ENCODE measurements at places on chromosomes 2 and 18.
A peak's percentile ranks its signal among the peaks of the same experiment; 100 is the strongest.

GRCh38 chr2:62297624-62298010 lies 101.7 kb downstream of the B3GNT2 start:
- DNase-seq: peak; percentile 26

DNA sequence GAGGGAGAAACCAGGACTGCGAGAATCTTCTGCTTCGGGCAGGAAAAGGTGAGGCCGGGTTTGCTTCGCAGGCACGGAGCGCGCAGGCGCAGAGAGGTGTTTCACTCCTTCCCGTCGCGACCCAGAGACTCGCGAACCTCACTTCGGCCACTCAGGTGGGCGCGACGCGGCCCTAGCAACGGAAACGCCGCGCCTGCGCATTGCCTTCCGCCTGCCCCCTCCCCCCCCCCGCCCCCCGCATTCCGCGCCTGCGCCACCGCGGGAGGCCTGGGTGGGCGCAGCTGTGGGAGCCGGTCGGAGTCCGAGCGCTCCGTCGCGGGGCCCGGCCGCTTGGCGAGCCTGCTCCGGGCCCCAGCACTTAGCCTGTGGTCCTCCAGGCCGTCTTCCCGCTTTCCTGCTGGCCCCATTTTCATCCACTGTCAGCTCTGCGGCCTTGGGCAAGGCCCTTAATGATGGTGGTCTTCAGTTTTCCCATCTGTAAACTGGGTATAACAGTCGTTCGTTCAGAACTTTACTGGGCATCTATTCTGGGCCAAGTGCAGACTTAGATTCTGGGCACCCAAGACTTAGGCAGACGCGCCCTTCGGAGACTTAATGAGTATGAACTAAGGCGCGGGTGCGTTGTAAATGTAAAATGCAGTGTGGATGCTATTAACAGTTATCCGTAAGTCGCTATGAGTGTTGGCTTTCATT lies 62.1 kb upstream of the ACKR3 start:
- peak; percentile 56 for DNase-seq

DNA sequence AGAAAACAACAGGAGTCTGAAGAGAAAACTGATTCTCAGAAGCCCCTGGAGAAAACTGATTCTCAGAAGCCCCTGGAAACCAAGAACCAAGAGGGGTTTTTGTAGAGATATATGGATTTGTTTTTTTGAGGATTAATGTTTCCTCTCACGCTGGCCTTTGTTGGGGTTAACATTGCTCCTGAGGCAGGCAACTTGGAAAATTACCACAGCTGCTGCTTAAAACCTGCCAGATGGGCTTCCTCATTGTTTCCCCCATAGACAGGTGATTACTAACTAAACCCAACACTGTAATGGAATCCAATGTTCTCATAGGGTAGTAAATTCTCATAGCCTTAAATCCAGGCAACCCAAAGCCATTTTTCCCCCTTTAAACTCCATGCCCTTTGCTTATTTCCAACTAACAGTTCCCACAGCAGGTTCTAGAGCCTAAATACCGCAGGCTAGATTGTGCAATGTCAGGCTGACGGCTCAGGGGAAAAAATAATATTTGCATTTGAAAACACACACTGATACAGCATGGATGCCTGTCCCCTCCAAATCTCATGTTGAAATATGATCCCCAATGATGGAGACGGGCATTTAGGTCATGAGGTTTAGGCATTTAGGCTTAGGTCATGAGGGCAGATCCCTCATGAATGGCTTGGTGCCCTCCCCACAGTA lies 272.3 kb upstream of the PKDCC start:
- no peak for DNase-seq

DNA sequence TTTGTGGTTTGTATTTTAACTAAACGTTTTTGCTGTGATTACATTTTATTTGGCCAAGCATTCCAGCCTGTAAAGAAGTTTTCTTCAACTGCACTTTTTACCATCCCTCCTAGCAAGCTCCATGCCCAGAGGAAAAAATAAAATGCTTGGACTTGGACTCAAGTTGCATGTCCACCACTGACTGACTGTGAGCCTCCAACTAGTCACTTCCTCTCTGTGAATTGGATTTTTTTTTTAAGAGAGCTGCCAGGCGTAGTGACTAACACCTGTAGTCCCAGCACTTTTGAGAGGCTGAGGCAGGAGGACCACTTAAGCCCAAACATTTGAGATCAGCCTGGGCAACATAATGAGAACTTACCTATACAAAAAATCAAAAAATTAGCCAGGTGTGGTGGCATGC lies 1185.2 kb upstream of the PIK3C3 start:
- DNase-seq: peak; percentile 62

DNA sequence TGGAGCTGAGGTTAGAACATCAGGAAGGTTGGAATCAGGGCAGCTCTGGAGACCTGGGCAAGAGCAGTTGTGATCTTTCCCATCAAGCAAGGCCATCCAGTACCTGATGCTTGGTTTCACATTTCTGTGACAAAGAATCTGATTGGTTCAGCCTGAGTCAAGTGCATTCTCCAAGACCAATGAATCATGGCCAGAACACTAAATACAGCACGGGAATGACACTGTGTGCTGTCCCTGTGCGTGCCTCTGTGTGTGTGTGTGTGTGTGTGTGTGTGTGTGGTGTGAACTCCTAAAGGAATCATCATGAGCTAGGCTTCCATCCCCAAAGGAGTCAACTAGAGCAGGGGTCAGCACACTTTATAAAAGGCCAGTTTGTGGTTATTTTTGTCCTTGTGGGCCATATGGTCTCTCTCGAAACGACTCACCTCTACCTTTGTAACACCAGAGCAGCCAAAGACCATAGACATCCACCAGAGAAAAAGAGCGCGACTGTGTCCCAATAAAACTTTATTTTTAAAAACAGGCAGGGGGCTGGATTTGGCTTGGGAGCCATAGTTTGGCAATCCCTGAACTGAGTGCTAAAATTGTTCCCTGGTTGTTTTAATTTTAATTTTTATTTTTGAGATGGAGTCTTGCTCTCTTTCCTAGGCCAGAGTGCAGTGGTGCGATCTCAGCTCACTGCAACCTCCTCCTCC lies 99.7 kb downstream of the INHBB start:
- DNase-seq: peak; percentile 51

DNA sequence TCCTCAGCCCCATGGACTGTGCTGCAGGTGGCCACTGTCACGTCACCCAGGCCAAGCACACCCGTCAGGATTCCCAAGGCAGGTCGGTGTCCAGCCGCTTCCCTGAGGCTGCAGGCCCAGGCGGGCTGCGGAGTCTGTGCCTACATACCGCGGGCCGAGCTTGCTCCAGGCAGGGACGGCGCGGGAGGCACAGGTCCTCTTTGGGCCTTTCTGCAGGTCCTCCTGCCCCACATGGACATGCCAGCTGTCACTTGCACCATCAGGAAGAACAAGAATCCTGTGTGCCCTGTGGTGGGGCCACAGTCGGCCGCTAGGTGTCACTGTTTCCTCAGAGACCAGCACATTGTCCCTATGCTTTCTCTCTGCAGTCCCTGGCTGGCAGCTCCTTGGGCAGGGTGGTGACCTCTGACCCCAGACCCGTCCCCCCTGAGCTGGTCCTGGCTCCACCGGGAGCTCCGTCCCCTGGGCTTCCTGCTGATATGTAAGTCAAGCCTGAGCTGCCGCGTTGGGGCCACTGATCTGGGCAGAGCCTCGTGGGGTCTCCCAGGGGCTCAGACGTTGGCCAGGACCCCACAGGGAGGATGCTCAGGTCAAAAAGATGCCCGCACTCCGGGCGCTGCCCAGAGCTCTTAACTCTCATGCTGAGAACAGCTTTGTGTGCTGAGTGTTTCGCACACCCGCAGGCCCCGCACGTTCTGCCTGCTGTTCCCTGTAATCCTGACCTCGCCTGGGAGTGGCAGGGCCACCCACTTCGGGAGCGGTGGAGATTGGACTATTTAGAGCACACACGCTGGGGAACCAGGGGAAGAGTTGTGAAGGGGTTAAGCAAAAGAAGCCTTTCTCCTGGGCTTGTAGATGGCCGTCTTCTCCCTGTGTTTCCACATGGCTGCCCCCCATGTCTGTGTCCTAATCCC lies 17.3 kb upstream of the AGXT start:
- DNase-seq: peak; percentile 52

GRCh38 chr2:172836347-172836821 lies 100.7 kb downstream of the RAPGEF4 start:
- DNase-seq: peak; percentile 95

- peak; percentile 68 for DNase-seq
These were observed 9.3 kb upstream of the PTMA start for GRCh38 chr2:231699006-231699405.

DNA sequence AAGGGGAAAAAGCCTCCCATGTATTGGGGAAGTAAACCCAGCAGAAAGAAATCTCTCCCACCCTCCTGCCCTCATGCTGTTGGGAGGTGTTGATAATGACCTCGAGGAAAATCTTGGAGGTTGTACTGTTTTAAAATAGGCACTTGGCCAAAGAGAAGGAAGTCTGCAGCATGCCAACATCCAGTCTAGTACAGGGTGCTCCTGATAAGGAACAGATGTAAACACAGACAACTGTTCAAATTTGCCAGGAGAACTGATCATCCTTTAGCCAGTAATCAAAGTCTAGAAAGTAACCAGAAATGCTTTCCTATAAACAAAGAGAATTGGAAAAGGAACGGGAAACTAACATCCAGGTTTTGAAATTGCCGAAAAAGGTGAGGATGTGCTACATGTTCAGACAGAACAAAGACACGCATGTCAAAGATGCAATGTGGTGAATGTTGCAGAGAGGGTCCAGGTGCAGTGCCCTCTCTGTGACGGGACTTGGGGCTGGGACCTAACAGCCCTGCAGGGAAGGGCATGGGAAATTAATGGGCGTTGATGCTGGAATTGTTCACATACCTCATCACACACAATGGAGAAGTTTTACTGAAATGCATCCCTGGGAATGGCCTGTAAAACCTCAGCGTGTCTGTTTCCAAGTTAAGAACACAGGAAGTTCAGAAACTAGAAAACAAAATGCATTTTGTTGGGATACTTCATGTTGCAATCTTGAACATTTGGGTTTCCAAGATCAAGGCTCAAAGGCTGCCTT lies 125.7 kb upstream of the RND3 start:
- DNase-seq: no peak

DNA sequence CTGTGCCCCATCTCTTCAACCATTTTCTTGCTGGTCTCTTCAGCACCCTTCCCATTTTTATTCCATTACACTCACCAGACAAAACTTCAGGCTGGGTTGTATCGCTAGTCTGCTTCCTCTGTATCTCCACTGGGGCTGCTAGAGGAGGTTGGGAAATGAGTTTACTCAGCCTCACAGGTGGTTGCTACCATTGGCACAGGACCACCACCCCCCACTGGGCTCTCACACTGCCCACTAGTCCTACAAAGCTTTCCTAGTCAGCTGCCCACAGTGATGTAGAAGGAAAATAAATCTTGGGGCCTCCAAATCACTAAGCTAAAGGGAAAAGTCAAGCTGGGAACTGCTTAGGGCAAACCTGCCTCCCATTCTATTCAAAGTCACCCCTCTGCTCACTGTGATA lies 12.3 kb upstream of the IL1B start:
- no peak for DNase-seq

DNA sequence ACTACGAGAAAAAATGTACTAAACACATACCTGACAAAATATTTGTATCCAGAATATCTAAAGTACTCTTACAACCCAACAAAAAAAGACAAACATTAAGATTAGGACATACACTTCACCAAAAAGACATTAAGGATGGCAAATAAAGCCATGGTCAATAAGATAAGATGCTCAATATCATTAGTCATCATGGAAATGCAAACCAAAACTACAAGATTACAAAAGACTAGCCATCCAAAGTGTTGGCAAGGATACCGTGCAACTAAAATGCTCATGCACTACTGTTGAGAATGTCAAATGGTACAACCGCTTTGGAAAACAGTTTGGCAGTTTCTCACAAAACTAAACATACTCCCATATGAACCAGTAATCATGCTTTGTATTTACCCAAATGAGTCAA lies 29.7 kb downstream of the MAP3K2 start:
- DNase-seq: peak; percentile 16

DNA sequence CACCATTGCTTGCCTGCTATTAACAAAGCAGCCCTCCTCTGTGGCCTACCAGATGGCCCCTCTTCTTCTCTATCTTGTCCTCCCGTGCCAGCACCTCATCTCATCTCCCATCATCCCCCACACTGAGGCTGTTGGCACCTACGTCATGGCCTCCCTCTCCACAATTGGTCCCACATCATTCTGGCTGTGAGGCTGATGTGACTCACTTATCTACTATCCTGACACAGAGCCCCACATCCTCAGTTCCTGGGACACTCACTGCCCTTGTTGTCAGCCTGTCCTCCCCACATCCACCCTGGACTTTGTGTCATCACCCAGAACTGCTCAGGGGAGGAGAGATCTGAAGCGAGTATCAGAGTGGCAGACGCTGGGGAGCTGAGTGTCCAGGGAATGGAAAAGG lies 102.9 kb downstream of the MRO start:
- peak; percentile 19 for DNase-seq

DNA sequence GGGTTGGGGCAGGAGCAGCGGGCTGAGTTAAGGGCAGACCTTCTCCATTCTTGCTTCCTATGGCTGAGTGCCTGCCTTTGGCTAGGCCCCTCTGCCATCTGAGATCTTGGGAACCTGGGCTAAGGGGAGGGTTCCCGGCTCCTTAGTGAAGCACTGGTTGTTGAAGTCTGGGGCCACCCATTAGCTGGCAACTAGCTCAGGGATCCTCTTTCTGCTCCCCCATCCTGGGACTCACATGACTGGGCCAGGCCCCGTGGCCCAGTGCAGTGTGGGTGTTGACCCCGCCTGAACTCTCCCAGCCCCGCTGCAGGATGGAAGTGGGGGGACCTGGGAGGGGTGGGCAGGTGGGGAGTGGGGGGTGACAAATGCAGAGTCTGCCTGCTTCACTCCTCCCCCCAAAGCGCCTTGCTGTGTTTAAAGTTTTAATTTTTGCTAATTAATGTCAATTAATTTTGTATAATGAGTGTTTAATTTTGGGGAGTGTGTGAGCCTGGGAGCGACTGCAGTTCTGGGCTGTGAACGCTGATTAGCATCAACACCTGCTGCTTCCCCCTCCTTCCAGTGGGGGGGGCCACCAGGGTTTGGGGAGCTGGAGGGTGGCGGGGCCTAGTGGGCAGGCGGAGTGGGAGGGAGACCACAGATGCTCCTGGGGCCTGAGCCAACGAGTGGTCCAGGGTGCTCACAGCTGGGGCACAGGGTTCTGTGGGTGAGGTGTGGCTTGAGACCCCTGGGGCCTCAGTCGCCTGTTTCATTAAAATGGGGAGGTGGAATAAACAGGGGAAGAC lies 55.2 kb downstream of the EMX1 start:
- DNase-seq: no peak

DNA sequence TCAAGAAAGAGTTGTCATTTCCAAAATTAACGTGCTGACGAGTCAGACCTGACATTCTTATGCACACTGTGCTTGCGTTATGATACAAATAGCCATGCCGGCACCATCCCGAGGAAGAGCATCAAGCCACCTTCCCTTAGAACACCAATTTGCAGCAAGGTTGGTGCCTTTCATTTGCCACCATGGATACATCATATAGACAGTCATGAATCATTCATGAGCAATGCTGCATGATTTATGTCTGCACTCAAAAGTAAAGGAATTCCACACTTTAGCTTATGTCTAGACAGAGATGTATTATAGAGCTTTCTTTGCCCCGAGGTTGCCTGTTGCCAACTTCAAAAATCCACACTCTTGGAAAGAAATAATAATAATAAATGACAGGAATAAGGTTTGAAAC lies 166.9 kb downstream of the VWC2L start:
- DNase-seq: peak; percentile 39

Data from M059J (cell line).